Activated CD4-positive, CD25-positive, alpha-beta regulatory T cell treated with anti-CD3 and anti-CD28 coated beads, Interleukin-2, amount 50 U/mL, for 24 hours (primary cell): ENCODE measurements at places on chromosomes 2 and 18.
A peak's percentile ranks its signal among the peaks of the same experiment; 100 is the strongest.

GRCh38 chr18:28019425-28020108, 157.4 kb downstream of the CDH2 start:
- ATAC-seq, result no peak

DNA sequence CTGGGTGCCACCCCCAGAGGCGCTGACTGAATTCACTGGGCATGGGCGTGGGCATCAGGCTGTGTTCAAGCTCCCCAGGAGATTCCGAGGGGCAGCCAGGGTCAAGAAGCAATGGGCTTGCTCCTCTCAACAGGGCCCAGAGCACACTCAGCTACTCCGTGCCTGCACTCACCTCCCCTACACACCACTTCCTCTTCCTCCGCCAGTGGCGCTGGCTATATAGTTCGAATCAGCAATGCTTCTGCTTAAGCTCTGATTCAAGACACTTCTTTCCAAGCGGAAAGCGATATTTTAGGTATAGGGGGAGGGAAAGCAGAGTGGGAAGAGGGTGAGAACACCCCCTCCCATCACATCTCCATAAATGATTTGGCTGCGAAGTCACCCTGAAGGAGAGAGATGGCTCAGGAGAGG, 42.1 kb downstream of the CRACDL start:
- no peak for ATAC-seq

GRCh38 chr2:9234680-9235146, 28.1 kb downstream of the ASAP2 start:
- no peak for ATAC-seq

DNA sequence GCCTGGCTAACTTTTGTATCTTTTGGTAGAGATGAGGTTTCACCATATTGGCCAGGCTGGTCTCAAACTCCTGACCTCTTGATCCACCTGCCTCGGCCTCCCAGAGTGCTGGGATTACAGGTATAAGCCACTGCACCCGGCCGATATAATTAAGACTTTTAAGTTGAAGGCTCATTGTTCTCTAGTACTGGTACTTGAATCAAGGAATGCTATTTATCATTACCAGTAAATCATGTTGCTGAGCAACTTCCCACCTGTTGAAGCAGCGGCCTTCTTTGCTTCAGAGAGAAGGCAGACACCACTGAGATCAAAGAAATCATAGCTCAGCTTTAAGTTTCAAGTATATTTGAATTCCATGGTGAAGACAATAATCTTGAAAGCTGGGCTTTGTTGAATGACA, 58.8 kb upstream of the TMEM163 start:
- ATAC-seq, result no peak

DNA sequence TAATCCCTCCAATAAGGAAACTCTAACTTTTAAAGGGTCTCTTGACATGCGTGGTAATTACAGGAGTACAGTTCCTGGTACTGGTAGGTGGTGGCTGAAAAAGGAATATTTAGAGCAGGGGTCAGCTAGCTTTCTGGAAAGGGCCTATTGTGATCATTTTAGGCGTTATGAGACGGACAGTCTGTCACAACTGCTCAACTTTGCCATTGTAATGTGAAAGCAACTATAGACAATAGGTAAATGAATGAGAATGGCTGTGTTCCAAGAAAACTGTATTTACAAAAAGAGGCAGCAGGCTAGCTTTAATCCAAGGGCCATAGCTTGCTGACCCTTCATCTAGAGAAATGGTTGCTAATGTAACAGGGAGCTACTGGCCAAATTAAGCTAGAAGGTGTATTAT, 177.7 kb upstream of the LRRTM1 start:
- no peak for ATAC-seq

DNA sequence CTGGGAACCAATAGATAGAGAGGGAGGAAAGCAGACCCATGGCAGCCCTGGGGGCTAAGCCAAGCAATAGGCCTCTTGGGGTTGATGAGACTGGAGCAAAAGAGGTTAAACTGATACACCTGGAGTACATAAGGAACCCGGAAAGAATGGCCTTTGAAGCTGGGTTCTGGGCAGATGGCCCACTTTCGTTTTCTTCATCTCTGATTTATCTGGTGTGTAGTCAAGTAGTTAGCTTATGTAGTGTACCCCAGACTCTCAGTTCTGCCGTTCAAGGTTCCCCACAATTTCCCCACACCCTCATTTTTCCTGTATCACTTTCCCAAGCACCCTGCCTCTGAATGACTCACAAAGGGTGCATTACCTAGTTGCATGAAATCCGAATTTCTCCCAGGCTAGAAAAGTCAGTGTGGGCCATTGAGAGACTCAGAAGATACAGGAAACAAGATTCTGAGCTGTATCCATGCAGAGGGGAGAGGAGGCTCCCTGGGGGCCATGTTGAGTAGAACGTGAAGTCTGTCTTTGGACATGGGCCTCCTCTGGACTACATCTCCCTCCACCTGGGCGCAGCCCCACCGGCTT, 235.0 kb downstream of the LOXHD1 start:
- no peak for ATAC-seq

DNA sequence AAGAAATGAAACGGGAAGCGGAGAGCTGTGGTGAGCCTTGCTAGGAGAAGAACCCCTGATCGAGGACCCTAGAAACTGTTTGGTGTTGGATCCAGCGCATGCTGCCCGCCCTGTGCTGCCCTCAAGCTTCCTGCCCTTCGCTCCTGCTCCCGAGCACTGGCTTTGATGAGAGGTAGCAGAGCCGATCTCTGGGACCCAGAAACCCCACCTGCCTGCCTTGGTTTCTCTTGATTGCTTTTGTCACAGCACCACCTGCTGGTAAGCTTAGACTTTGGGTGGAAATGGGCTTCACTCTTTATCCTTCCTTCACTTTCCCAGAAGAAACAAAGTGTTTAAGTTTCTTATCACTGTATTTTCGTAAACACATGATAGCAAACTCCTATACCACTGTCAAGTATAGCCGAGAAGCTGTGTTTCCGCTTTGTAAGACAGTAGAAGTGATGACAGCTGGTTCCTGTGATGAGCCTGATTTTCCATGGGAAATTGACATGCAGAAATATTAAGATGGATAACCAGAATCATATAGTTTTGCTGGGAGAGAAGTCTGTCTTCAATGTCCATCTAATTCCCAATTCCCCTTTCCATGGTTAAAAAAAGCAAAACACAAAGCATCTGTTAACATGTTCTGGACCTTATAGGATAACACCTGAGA, 267.4 kb downstream of the PHLPP1 start:
- ATAC-seq, result peak; percentile 69

DNA sequence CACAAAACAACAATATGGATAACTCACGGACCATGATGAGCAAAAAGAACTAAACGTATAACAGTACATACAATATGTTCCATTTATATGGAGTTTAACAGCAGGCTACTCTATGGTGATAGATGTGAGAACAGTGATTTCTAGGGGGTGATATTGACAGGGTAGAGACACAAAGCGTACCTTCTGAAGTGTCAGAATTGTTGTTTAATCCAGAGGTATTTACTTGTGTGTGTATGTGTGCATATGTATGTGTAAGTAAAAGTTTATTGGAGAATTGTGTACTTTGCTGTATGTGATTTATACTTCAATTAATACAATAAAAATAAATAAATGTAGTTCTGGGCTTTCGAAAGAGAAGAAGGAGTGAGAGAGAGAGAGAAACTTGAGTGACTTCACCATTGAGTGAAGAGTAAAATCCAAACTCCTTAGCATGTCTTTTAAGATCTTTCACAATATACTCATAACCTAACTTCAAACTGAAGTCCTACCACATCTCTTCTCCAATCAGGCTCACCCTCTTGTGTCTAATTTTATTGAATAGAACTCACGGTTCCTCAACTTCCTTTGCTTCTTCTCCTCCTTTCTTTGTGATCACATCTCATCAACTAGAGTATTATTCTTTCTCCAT, 126.0 kb upstream of the KLF7 start:
- peak; percentile 18 for ATAC-seq

DNA sequence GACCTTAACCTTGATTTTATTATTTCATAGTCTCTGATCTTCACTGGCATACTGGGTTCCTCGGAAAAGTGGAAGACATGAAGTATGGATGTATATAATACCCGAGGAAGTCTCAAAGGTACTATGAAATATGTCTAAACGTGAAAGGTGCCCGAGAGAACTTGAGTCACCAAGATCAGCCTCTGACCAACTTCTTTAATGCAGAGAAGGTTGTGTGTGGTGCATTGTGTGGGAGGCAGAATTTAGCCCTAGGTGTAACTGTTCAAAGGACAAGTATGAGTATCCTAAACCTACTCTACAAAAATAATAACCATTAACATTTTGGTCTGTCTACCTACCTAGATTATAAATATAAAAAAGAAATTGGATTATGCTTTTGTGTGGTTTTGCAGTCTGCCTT, 36.1 kb downstream of the OSBPL6 start:
- ATAC-seq, result no peak

- no peak for ATAC-seq
Measured at GRCh38 chr18:65753520-65753919, 2.7 kb downstream of the CDH7 start.

- ATAC-seq, result no peak
Measured at GRCh38 chr2:149902081-149902480, 314.5 kb upstream of the MMADHC start.

DNA sequence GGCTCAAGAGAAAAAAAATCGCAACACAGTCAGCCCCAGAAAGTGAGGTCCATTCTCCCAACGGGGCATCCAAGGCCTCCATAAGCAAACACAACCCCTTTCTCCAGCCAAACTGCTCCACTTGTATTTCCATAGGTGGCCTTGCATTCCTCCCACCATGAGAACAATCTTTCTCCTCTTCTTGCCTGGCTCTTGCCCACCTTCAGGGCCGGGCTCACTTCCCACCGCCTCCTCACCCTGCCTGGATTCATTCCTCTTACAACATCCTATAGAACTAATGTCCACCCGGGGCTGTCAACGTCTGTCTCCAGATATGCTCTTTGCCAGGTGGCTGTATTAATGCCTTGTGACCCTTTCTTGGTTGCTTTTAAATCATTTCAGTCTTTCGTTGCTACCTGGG, 124.5 kb downstream of the SMAD7 start:
- ATAC-seq, result no peak

- ATAC-seq, result no peak
Measured at GRCh38 chr2:158932131-158932645, 36.3 kb upstream of the TANC1 start.

- ATAC-seq, result no peak
Measured at GRCh38 chr18:22194151-22194598, 24.8 kb downstream of the GATA6 start.

- peak; percentile 30 for ATAC-seq
Measured at GRCh38 chr2:174748948-174749347, 15.3 kb downstream of the CHRNA1 start.

DNA sequence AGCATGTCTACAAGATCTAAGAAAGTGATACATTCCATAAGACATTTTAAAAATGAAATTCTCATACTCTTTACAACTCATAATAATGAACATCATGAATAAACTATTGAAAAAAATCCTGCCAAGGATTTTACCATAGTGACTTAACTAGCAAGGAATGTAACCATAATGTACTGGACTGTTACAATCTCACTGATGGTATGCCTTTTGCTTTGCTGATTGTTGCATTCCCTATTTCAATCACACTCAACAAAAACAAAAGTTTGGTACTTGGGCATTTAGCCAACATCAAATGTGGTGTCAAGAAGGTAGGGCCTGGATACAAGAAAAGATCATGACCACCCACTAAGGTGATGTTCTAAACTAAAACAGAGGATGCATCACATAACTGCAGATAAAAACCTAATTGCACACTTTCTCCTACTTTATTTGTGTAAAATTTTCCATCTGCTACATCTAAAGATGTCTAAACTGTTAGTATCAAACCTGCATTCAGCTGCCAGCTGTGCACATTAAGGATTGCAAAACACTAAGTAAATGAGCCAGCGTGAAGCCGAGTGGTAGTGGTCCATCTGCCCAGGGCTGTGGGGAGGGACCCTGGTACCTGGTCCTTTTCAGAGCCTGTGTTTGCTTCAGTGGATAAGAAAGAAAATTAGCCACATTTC, 564.4 kb downstream of the ZEB2 start:
- no peak for ATAC-seq

DNA sequence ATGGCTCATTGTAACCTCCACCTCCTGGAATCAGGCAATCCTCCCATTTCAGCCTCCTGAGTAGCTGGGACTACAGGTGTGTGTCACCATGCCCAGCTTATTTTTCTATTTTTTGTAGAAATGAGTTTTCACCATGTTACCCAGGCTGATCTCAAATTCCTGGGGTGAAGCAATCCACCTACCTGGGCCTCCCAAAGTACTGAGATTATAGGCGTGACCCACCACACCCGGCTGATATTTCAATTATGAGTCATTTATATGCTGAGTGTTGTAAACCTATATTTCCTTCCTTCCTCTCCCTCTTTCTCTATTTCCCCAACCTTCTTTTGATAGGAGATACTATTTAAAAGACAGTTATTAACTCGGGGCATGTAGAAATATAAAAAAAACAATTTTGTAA, 469.6 kb upstream of the ID2 start:
- no peak for ATAC-seq

DNA sequence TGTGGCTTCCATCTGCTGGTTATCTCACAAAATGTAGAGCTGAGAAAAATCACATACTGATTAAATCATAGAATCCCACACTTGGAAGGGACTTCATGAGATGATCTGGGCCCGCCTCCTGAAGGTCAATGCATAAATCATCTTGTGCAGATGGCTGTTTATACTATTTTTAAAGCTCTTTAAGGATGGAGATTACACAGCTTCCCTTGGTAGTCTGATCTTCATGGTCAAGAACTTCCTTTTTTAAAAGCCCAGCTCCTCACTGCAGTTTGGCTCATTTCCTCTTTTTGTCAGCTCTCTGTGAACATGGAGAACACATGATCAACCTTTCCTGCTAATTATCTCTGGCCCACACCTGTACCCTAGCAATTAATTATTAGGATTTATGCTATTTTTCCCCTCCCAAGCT, 25.9 kb downstream of the GCG start:
- ATAC-seq, result no peak

DNA sequence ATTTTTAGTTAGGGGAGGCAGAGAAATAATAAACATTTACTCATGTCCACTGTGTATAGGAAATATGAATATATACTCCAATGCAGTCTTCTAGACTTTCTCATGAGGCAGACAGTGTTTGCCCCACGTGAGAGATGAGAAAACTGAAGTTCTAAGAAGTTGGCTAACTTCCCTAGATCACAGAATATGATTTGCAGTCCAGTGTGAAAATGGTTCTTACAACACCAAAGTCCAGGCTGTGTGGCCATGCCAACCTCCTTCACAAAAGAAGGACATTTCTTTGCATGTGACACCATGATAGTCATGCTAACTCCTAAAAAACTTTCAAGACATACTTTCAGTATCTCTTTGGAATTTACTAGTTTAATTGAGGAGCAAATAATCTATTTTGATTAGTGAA, 143.7 kb downstream of the IRS1 start:
- ATAC-seq, result no peak
